ENCODE measurements at places on chromosomes 2 and 18. TPM values are rescaled to one million over a fixed set of nuclear protein-coding genes. Genes with fewer than 3 reads are reported as not detected.

DNA sequence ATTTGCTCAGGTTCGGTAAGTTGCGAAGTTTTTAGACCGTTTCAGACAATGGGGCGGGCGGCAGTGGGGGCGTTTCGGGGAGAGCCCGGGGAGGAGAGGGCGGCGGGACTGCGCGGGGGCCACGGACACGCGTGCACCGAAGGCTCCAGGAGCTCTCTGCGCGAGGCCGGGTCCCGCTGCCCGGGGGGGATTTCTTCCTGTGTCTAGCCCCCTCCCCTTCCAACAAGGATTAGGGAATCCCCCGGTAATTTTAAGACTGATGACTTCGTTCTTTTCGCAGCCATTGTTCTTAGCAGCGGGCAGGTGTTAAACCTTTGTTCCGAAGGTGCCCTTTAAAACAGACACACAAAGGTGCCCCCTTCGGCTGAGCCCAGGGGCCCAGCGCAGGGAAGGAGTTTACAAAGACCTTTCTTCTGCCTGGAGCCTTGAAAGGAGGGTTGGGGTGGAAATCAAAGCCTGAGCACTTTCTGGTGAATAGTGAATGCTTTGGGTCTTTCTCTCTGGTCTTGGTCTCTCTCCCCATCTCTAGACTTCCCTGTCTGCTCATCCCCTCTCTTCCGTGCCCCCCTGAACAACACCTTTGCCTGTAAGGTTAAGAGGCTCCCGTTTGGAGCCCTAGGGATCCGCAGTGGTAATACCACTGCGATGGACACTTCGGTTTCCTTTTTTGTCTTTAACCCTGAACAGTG lies 2.1 kb downstream of the TRIB2 start:
- DNase-seq: no peak

DNA sequence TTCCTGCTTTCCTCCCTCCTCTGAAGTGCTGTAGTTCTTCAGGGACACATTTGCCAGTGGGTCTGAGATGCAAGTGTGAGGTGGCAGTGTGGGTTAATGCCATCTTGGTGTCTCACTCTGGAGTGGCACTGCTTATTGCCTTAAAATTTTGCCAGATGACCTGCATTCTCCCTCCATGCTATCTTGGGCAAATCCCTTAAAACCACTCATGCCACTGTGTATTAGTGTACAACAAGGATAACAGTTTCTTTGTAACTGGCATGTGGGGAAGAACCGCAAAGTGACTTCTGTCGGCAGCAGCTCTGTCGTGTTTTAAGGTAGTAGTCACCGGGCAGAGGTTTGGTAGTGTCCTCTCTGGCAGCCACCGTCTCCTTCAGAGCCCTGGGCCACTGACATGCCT lies 124.2 kb downstream of the NEDD4L start:
- DNase-seq: no peak

GRCh38 chr2:11873356-11874154 lies 127.1 kb downstream of the LPIN1 start:
- no peak for DNase-seq

DNA sequence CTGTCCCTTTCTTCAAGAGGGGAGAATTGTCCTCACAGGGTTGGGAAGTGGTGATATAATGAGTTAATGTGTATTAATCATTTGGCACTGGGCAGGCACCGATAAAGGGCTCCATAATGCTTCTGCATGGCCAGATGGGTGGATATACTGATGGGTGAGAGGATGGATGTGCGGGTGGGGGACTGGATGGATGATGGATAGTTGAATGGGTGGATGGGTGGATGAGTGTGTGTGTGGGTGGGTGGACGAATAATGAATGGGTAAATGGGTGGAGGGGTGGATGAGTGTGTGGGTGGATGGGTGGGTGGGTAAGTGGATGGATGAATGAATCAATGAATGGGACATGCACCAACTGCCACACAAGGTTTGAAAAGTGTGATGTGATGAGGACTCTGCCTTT lies 127.2 kb downstream of the ACKR3 start:
- DNase-seq: no peak

DNA sequence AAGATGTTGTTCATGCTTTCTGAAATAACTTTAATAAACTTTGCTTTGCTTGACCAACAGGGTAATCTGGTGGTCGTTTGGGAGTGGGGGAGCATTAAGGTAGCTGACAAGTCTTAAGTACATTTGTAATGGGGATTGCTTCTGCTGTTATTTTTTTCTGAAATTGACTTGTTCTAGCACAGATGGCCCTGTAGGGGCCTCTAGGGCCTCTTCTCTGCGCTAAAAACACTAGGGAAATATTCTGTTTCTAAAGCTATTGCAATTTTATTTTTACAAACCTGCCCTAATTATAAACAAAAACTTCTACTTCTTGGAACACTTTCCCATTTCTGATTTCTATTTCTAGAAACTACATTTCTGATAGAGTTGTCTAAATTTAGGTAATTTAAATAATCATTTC lies 191.3 kb upstream of the KCNJ3 start:
- no peak for DNase-seq

DNA sequence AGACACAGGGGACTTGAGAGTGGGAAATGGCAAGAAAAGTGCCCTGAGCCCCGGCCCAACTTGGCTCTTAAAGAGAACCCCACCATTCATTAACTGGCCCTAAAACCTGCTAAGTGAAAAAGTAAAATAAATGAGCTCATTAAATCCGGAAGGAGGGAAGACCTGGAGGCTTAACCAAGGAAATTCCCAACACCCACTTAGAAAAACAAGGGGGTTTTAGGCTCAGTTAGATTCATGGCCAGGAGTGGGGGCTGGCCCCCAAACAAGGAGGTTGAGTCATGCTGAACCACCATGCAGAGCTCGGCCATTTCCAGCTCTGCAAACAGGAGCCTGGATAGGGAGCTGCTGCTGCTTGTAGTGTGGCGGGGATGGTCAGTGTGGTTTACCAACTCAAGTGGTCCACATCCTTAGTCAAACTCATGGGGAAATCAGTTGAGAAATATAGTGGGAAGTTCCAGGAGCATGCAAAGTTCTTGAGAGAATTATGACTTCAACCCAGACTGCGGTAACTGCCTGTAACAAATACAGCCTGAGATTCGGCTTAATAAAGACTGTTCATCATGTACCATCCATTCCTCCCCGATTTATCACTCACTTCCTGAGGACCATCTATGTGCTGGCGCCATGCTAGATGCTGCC lies 39.7 kb upstream of the MRPL19 start:
- DNase-seq: no peak

GRCh38 chr2:54430649-54431048 lies 25.5 kb upstream of the SPTBN1 start:
- no peak for DNase-seq

Gene KIAA2012
- total RNA-seq: not detected

Gene TBC1D8
- 45.0 TPM for total RNA-seq

Measured in left ventricle myocardium inferior (tissue), 1 donor.